GM10248 (cell line): ENCODE measurements at places on chromosomes 1 and 21.

- DNase-seq = no peak
Measured at GRCh38 chr1:11138952-11139351, 39.3 kb upstream of the EXOSC10 start.

- no peak for DNase-seq
Measured at GRCh38 chr1:64917328-64917861, 49.0 kb downstream of the JAK1 start.

DNA sequence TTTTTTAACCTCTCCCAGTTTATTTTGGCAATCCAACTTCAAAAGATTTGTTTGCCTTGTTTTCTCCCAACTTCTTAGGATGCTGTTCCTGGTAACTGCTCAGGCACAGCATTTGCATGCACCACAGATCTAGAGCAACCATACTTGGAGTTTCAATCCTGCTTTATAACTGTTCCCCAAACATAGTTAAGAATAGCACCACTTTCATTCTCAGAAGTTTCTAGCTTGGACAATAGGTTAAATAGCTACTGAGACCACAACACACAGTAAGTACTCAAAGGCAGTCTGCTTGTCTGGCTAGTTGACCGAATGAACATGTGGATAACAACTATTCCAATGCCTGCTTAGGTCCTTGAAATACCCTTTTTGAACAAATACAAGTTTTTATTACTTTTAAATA is 76.8 kb downstream of the FOXJ3 start:
- no peak for DNase-seq

DNA sequence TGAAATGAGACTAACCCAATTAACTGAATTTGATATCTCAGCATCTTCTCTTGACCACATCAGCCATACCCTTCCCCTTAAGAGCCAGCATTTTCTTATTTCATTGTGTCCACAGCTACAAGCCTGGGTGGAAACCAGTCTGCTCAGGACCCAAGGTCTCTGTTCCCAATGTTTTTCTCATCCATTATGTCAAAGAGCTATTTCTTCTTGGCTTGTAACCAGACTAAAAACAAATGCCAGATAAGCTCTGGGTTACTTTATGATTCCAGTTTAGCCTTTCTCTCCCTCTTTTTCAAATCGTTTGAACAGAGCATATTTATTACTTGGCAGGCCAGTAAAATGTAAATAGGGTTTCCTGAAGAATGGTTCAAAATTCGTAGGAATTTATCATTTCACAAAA is 109.3 kb upstream of the SPATA6 start:
- DNase-seq = no peak

GRCh38 chr1:239511875-239512274 is 125.5 kb downstream of the CHRM3 start:
- DNase-seq = no peak

GRCh38 chr1:156291226-156292061 is 4.0 kb downstream of the GLMP start:
- DNase-seq = peak; percentile 82

DNA sequence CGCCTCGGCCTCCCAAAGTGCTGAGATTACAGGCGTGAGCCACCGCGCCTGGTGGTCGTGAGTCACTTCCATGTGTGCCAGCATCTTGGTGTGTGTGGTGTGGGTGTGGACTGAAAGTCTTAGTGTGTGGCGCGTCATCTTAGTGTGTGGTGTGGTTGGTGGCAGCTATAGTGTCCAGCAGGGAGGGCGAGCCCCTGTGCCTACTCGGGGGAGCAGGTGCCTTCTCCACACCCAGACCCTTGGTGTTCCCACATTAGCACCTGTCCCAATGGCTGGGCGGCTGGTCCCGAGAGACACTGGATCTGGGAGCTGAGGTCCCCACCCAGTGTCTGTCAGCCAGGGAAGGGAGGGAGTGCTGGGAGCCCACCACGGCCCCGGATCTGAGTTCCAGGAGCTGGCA is 2.8 kb downstream of the SCNN1D start:
- no peak for DNase-seq

- DNase-seq = no peak
Measured at GRCh38 chr1:57167997-57168396, 202.2 kb upstream of the C8B start.
